CD4-positive, alpha-beta T cell treated with Interleukin-1 beta for 1 hour (primary cell): ENCODE measurements at places on chromosomes 16 and 17.

DNA sequence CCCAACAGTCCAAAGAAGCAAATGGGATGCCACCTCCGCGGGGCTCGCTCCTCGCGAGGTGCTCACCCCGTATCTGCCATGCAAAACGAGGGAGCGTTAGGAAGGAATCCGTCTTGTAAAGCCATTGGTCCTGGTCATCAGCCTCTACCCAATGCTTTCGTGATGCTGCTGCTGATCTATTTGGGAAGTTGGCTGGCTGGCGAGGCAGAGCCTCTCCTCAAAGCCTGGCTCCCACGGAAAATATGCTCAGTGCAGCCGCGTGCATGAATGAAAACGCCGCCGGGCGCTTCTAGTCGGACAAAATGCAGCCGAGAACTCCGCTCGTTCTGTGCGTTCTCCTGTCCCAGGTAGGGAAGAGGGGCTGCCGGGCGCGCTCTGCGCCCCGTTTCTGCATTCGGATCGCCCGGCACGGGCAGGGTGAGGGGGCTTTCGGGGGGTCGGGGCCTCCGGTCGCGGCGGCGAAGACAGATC is at the start of gene CDH13:
CDH13 (plus strand) TSS at position 179 of the 471 bp plus-strand sequence.
- no peak for DNase-seq

DNA sequence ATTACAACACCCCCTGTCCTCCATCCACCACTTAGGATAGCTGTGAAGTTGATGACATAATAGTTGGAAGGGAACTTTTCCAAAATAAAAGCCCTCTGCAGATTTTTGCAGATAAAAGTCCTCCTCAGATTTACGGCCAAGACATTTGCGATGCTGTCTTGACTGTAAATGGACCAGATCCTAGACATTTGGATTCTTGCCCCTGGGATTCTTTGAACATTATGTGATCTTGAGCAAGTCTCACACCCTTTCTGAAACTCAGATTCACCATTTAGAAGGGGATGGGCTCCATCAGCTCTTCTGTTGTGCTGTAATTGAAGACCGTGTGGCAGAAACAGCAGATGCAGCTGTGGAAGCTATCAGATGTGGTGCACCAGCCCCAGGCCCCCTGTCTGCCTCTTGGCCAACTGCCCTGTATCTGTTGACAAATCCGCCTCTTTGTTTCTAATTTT is 153.9 kb upstream of the CACNG3 start:
- no peak for DNase-seq

GRCh38 chr17:33113276-33113990 is 121.8 kb downstream of the SPACA3 start:
- DNase-seq, result no peak

DNA sequence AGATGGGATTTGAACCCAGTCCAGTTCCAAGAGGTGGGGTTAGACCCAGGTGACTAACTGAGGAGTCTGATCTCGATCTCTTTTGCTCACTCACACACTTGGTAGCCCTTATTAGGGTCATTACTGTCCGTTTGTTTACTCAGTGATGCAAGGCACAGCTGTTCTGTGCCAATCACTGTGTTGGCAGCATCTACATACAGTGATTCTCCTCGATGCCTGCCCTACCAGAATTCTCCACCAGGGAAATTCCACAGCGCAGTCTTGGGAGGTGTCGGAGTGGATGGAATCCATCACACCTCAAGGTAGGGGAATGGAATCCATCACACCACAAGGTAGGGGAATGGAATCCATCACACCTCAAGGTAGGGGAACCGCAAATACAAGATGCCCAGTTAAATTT is 279.6 kb downstream of the MAF start:
- no peak for DNase-seq

GRCh38 chr17:42853004-42853403 is 2.0 kb downstream of the AOC3 start:
- DNase-seq, result no peak

- DNase-seq, result no peak
Observed at GRCh38 chr17:12431188-12431587, 234.5 kb upstream of the MYOCD start.

GRCh38 chr17:17567631-17568030 is 23.9 kb downstream of the PEMT start:
- no peak for DNase-seq

GRCh38 chr16:10171221-10171620 is 11.0 kb downstream of the GRIN2A start:
- DNase-seq, result no peak

DNA sequence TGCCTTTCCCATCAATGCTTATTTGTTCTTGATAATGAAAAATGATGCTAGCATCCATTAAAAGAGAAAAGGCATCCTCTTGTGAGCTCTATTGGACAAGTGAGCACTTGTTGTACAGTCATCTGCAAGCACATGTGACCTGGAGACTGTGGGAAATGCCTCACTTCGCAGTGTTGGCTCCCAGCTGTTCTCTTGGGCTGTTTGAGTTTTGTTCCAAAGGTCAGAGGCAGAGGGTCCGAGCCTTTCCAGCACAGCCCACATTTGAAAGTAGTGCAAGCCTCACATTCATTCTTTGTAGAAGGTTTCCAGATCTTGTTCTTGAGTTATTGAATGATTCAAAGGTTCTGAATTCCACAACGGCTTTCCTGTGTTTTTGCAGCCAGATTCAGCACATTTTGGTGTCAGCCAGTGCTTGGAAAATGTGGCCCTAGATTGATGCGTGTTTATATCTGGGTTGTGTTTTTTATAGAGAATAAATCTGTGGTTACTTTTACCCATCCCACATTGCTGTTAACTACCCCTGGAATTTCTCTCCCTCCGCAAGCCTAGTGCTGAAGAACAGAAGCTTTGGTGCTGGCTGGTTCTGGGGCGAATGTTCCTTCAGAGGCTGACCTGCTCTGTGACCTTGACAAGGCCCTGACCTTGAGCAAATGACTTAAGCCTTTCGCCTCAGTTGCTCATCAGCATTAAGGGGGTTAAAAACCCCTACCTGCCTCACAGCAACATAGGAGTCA is 49.8 kb downstream of the CDH1 start:
- DNase-seq, result no peak

DNA sequence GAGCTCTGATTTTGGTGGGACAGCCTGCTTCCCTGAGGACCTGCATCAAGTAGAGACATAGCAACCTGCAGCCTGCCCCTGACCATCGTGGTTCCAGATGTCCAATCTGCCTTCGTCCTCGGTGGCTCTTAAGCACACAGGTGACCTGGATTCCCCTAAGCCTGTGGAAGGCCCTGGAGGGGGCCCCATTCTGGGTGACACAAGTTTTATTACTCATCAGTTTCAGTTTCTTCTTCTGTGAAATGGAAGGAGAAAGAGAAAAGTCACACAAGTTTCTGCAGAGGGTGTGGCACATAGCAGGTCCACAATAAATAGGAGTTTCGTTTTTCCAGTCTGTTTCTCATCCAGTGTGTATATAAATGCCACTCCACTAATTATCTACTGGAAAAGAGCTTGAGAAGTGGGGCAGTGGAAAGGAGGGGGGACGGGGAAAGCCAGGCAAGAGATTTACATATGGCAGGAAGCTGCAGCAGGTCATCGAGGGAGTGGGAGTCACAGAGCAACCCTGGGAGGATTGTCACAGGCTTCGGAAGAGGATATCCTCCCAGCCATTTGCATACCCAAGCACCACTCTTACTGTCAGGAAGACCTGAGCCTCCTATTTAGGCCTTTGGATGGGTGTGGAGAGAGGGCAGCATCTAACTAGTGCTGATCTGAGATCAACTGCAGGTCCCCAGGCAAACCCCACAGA is 10.0 kb upstream of the NOS2 start:
- no peak for DNase-seq

- DNase-seq, result no peak
Observed at GRCh38 chr17:80097127-80097621, 4.2 kb upstream of the GAA start.

GRCh38 chr17:510226-510917 is 157.8 kb upstream of the RPH3AL start:
- DNase-seq, result no peak
